ENCODE measurements at places on chromosomes 11 and 22. TPM values are rescaled to one million over a fixed set of nuclear protein-coding genes. Genes with fewer than 3 reads are reported as not detected.
A peak's percentile ranks its signal among the peaks of the same experiment; 100 is the strongest.

DNA sequence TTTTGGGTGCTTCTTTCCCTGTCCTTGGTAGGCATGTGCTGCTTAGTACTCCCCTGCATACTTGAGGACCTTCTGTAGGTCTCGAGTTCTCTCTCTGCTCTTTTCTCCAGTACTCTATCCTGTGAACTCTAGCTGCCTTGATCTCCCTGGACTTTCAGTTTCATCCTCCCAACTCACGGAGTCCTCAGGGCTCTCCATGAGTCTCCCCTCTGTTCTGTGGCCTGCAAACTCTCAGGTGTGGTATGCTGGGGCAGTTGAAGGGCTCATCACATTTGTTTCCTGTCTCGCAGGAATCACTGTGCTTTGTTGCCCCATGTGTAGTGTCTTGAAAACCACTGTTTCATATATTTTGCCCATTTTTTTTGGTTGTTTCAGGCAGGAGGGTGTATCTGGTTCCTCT, 3.3 kb upstream of the PACS1 start:
- no peak for DNase-seq

- no peak for DNase-seq
These were observed 83.9 kb upstream of the EED start for GRCh38 chr11:86160541-86161149.

GRCh38 chr11:28822576-28822975, 714.4 kb downstream of the METTL15 start:
- no peak for DNase-seq

DNA sequence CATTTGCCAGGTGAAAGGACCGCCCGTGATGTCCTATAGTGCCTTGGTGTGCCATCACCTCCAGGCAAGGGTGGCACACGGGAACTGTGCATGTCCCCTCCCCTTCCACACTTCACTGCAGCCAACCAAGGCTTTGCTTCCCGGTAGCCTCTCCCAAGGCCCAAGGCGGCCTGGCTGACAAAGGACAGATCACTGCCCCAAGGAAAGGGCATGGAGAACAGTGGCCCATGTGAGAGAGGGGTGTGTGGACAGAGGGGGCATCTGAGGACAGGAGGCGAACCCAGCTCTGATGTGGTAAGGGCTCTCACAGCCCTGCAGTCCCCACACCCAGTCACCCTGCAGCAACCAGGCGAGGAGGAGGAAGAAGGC, 50.4 kb downstream of the RPUSD4 start:
- no peak for DNase-seq

- DNase-seq, result no peak
These were observed 6.8 kb downstream of the CABP7 start for GRCh38 chr22:29726512-29727130.

DNA sequence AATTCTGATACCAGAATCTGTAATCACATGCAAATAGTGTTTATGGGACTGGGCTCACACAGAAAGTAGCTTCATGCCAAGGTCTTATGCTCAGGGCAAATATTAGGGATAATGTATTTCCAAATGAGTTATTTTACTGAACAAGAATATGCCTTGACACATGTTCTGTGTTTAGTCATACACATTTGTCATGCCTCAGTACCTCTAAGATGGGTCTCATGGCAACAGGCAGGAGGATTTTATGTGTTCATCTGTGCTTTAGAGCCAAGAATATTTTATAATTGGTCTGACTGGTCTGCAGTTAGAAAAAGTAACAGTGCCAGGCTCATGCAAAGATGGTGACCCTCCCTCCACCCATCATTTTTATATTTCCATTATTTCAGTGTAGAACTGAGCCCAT, 49.1 kb downstream of the JAM3 start:
- DNase-seq, result no peak

- no peak for DNase-seq
These were observed 2.7 kb downstream of the ZNF215 start for GRCh38 chr11:6928916-6929315.

- no peak for DNase-seq
These were observed 53.7 kb downstream of the IGF2 start for GRCh38 chr11:2085251-2086066.

DNA sequence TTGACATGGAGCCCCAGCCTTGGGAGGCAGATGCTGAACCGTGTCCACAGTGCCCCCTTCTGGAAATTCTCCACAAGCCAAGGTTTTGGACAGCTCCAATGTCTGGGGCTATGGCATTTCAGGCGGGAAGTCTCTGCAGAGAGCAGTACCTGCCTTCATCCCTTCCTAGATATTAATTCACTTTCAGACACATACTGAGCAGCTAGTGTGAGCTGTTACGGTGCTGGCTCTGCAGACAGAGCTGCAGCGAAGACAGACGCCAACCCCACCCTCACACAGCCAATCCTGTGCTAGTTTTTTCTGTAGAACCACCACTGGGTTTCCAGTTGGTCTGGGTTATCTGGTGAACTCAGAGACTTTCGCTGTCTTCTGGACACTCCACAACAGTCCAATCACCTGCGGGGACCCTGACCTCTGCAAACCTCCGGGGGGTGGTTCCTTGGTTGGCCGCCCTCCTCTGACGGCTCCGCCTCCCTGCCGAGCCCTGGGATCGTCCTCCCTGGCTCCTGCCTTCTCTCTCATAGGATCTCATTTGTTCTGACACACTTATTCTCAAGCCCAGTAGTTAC, 9.1 kb downstream of the LMF2 start:
- peak; percentile 52 for DNase-seq

DNA sequence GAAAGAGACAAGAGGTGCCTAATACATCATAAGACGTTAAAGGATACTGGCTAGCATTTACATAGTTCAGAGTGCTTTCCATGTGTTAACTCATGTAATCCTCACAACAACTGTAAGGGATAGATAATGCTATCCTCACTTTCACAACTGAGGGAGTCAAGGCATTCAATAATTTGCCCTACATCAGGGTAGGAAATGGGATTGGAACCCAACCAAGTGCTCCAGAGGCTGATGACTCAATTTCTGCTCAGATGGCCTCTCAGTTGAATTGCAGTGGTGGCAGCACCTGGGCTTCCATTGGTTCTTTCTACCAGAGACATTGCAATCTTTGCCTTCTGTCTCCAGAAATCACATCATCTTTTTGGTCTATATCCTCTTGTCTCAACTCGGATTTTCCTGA, 232.9 kb downstream of the ETS1 start:
- DNase-seq, result no peak

DNA sequence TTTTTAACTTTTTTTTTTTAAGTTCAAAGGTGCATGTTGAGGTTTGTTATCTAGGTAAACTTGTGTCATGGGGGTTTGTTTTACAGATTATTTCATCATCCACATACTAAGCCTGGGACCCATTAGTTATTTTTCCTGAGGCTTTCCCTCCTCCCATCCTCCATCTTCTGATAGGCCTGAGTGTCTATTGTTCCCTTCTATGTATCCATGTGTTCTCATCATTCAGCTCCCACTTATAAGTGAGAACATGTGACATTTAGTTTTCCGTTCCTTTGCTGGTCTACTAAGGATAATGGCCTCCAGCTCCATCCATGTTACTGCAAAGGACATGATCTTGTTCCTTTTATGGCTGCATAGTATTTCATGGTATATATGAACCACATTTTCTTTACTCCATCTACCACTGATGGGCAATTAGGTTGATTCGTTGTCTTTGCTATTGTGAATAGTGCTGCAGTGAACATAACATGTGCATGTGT, 14.4 kb downstream of the DEUP1 start:
- no peak for DNase-seq

GRCh38 chr11:114304969-114305368, 8.8 kb downstream of the NNMT start:
- DNase-seq, result no peak

DNA sequence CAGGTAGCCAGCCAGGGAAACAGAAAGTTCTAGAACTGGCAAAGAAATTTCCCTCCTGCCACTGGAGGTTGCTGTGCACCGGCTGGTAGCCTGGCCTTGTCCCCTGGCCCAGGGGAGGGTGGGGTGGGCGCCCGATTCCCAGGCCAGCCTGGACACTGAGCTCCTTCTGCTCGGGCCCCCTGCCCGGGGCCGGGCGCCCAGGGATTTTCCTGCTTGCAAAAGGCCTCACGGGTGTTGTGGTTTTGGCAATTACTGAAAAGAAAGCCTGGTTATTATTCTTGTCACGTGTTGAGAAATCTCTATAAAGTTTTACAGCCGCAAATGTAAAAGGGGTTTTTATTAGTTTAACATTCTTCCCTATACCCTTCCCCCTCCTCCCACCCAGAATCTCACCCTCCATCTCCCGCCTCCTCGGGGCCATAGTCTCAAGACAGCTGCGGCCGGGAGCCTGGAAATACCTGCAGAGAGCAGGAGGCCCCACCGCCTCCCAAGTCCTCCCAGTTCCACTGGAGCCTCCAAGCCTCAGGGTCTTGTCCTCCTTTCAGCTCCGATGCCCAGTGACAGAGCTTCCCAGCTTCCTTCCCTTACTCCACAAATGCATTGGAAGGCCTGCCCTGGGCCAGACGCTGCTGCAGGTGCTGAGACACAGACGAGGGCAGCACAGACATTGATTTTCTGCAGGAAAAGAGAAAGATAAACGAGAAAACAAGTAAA, 1515.6 kb downstream of the TBC1D22A start:
- no peak for DNase-seq

DNA sequence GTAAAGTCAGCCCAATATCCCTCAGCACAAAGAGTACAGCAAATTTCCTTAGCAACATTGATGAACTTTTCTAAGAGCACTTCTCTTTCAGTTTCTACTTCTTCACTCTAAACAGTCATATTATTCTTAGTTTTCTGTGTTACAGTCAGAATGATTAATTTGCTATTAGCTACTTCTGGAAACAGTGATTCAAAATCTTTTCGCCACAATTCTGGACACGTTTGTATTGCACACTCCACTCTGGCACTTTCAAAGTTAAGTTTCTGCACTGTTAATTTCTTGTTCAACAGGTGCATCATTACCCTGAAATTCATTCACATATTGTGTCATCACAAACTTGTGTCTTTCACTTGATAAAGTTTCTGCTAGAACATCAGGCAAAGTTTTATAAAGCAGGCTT, 22.5 kb downstream of the ABTB2 start:
- no peak for DNase-seq

GRCh38 chr11:134781380-134781866, 369.4 kb upstream of the B3GAT1 start:
- DNase-seq, result no peak

Gene SPON1
- total RNA-seq, result 0.81 TPM

Gene NXF1
- 112 TPM for total RNA-seq

Gene MFNG
- total RNA-seq, result 162 TPM

Gene NOX4
- not detected for total RNA-seq

Gene NXPE4
- total RNA-seq, result not detected

Gene OR8G5
- not detected for total RNA-seq

Gene HSPB2
- total RNA-seq, result not detected

Gene SSTR3
- 0.62 TPM for total RNA-seq

Gene SPI1
- total RNA-seq, result 1.8 TPM

Gene ASPHD2
- 13.1 TPM for total RNA-seq
